ENCODE measurements at places on chromosomes 4 and X.
A peak's percentile ranks its signal among the peaks of the same experiment; 100 is the strongest.

GRCh38 chr4:48047896-48048295, 31.3 kb downstream of the NIPAL1 start:
- no peak for DNase-seq

DNA sequence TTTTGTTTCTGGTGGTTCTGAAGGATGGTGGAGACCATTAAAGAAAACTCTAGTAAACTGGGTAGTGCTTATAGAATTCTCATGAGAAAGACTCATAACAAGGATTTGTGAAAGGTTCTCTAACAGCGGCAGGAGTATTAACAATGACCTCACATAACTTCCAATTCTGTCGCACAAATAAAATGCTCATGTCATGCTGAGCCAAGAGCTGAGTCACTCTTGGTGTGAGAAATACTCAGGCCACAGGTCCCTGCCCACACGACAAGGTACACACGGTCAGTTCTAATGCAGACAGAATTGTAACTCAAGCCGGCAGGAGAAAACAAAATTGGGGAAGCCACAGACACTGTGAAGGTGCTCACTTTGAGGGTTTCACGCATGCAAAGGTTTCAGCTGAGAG, 34.4 kb upstream of the C4orf50 start:
- no peak for DNase-seq

DNA sequence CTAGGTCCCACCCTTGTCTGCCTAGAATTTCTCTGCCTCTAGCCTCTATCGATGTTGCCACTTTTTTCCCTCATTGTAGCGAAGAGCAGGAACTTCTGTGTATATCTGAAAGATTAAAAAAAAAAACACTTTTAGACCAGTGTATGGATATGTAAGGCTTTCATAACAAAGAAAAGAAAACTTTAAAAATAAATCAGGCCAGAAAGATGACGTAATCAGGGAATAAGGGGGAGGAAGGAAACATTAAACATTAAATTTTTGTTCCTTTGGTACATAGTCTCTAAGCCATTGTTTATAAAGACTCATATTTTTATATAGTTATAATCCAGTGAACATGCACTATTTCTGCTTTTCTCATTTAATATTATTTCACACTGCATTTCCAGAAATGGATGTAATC, 26.2 kb upstream of the FTHL17 start:
- no peak for DNase-seq

- no peak for DNase-seq
Measured at GRCh38 chr4:166197166-166197565, 324.1 kb downstream of the TLL1 start.

DNA sequence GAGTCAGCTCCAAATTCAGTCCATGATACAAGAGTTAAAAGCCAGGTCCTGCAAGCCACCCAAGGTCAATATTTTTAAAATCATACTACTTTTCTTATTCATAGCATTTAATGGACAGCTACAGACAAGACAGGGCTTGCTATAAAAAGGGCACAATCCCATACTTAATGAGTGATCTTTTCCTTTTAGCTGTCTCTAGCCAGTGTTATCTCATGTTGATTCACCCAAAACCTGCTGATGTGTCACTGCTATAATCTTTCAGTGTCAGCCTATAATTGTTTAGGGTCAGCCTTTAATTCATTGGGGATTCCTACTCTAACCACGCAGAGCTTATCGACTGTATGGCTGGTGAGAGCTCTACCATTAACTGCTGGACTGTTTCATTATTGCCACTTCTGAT, 51.2 kb upstream of the HCCS start:
- no peak for DNase-seq

DNA sequence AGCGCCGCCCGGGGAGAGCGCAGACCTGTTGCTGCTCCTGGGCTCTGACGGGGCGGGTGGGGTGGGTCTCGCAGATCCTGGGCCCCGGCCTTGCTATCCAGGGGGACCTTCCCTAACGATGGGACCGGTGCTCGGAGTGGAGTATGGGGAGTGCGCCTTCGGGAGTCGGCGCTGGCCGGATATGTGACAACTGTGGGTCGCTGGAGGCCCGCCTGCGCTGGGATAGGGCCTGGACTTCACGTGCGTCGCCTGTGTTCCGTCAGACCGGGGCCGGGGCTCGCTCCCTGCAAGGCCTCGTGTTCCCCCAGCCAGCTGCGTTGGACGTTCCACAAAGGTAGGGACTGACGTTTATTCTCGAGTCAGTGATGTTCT, 1.3 kb downstream of the TBL1X start:
- peak; percentile 29 for DNase-seq

DNA sequence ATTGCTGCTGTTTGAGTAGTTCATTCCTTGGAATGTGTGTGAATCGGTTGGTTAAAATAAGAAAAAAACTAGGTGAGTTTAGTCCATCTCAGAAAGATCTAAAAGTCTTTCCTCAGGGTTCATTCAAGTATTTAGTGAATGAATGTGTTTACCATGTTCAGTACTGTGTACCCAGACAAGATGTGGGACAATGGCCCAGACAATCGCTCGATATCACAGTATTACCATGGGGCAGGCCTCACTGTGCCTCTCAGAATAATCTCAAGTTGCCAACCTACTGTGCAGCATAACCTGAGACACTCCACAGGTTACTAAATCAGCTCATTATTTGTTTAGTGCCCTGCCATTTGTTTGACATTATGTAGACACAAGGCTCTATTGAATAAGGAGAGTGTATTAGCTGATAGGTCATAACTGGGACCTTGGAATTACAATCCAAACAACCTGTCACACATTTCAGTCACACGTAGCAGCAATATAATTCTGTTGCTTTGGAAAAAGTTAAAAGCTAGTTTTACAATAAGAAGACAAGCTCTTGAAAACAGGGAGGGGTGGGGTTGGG, 24.9 kb upstream of the AMOT start:
- DNase-seq: no peak

DNA sequence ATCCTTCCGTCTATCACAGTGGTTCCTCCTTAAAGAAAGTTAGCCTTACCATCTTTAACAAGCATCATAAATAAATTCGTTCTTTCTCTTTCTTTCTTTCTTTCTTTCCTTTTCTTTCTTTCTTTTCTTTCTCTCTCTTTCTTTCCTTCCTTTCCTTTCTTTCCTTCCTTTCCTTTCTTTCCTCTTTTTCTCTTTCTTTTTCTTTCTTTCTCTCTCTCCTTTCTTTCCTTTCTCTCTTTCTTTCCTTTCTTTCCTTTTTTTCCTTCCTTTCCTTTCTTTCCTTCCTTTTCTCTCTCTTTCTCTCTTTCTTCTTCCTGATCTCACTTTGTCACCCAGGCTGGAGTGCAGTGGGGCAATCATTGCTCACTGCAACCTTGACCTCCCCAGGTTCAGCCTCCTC, 60.4 kb downstream of the ENPP6 start:
- no peak for DNase-seq

DNA sequence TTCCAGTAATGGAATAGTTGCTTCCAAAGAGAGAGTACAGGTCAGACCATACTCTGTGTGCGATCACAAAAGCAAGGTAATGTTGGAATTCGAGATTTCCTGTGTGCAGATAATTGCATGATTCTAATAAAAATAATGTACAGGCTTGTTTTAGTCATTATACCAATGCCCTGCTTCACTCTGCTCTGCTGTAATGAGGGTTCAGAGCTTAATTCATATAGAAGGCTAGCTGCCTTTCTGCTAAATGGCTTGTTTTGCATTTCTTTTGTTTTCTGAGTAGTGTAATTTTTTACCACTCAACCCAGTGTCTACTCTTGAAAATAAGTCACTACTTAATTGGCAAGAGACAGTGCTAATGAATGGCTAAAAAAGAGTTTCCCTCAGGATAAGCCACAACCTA, 236.0 kb downstream of the CAMK2D start:
- no peak for DNase-seq
